Upper lobe of left lung (tissue), 6 donors: ENCODE measurements at places on chromosomes 7 and 10. TPM values are rescaled to one million over a fixed set of nuclear protein-coding genes. Genes with fewer than 3 reads are reported as not detected.

Gene ZCWPW1
- total RNA-seq, result 6.0 TPM

Gene ZNRF2
- 23.2 TPM for total RNA-seq

- DNase-seq, result no peak
Measured at GRCh38 chr7:1531979-1532455, 1.5 kb downstream of the MAFK start.

- no peak for DNase-seq
Measured at GRCh38 chr7:55553024-55553345, 19.3 kb downstream of the VOPP1 start.

DNA sequence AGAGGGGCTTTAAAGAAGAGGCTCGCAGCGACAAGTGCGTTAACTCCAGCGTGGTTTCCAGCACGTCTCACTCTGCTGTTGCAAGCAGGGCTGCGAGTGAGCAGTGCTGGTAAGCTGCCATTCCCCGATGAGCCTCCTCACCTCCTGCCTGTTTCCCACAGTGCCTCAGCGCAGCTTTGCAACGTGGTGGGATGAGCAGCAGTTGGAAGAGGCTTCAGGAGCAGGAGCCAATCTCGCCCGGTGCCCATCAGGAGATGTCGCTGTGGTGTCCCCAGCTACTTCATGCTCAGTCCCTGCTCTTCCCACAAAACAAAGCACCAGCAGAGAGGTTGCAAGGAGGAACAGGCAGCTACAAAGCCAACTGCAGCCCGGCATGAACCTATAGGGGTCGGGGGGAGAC, 2.4 kb upstream of the ADARB2 start:
- DNase-seq, result no peak

- no peak for DNase-seq
Measured at GRCh38 chr10:33674491-33674890, 340.0 kb upstream of the NRP1 start.
